Mesenteric fat pad (tissue), 1 donor: ENCODE measurements at places on chromosomes 6 and 20.
A peak's percentile ranks its signal among the peaks of the same experiment; 100 is the strongest.

- no peak for DNase-seq
Measured at GRCh38 chr20:61937146-61937962, 128.3 kb downstream of the TAF4 start.

GRCh38 chr20:51966296-51966971 lies 164.1 kb upstream of the SALL4 start:
- DNase-seq = peak; percentile 55

DNA sequence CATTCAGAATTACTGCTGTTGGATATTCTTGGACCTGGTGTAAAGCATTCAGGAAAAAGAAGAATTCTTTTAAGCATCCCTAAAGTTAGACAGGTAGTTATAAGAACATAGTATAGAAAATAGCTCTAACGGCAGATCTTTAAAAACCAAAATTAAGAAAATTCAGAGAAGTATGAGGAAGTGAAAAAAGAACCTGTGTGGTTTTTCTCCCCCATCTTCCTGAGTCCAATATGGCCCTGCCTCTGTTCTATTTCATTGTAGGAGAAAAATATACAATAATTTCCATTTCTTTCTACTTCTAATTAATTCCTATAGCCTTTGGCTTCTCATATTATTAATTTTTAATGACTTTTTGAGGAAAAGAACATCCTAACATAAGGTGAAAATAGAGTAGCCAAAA lies 47.1 kb downstream of the FHL5 start:
- DNase-seq = no peak

GRCh38 chr20:21508230-21509078 lies 5.4 kb downstream of the NKX2-2 start:
- DNase-seq = no peak

- no peak for DNase-seq
Measured at GRCh38 chr6:133262804-133263203, 21.6 kb downstream of the EYA4 start.

GRCh38 chr6:34145161-34146020 lies 496 bp downstream of the GRM4 start:
- DNase-seq = no peak

DNA sequence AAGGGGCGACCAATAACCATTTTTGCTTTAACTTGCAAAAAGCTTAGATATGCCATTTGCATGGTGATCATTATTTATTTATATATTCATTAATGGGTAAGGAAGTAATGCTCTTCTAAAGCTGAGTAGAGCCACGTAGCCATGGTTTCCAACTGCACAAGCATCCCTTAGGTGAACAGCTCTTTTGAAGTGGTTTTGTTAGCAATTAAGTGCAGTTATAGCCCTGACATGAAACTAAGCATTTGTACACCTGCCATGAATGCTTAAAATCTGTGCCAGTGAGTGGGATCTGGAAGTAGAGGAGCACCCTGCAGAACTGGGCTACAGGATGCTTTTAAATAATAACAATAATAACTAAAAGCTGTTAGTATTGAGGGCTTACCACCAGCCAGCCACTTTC lies 19.1 kb downstream of the TRAF3IP2 start:
- no peak for DNase-seq

DNA sequence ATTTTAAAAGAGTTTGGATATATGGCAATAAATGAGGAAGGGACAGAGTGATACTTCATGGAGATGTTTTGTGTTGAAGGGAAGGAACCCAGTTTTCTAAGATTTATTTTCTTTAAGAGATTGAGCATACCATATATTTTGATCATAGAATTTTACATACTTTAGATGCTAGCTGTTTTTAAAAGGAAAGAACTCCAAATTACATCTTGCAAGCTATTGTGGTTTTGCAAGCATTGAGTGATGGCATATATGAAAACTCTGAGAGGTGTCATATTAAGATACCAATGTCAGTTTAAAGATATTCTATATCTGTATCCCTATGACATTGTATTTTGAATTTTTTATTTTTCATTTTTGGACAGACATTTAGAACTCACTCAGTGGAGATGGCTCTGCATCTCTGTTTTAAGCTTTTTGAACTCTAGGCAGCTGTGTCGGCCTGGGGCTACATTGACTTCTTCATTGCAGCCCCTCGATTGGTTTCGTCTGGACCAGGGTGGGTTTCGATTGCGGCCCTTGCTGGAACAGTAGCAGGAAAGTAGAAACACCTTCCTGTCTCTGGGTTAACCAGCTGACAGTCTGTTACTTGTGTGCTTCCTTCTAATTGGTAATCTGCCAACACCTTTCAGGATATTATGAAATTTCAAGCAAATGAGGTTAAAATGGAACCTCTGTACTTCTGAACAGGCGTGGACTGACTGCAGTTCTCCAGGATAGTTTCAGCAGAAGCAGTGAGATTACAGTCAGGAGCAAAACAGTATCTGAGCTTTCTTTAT lies 14.0 kb downstream of the IGF2R start:
- DNase-seq = no peak

- DNase-seq = no peak
Measured at GRCh38 chr20:51579137-51579536, 36.6 kb upstream of the NFATC2 start.

- no peak for DNase-seq
Measured at GRCh38 chr6:36906539-36907325, 21.0 kb downstream of the C6orf89 start.

DNA sequence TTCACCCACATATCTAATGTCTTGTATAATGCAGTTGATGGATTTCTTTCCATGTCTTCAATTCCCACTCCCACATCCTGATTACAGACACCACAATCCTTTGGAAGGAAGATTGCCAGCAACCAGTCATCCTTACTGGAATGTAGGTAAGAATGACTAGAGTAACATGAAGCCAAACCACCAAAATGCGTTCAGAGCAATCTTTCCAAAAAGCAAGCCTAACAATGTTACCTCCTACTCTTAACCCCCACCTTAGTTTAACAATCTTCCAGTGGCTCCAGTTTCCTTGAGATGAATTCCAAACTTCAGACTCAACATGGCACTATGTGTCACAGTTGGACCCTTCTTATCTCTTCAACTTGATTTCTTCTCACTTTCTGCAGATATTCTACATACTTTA lies 685.6 kb downstream of the DOK5 start:
- DNase-seq = no peak

- no peak for DNase-seq
Measured at GRCh38 chr6:70651326-70651905, 16.3 kb upstream of the SMAP1 start.

GRCh38 chr20:11216451-11217314 lies 542.9 kb upstream of the JAG1 start:
- DNase-seq = no peak

DNA sequence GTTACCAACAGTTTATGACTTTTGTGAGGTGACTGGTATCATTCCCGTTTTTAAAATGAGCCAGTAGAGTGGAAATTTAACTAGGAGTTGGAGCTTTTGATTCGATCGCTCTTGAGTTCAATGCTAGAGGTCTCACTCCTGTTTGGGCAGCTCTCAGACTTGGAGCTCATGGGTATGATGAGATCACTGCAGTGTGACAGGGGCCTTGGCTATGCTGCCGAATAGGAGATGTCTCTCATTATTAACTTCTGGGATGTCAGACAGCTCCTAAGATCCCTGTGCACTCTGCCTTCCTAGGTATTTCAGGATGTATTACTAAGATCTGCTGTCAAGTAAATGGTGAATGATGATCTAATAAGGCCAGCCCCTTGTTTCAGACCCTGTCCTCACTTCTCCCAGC lies 20.4 kb downstream of the AKAP12 start:
- DNase-seq = no peak

GRCh38 chr6:38570750-38571149 lies 69.0 kb downstream of the BTBD9 start:
- no peak for DNase-seq
